ENCODE measurements at places on chromosomes 13 and 19.
A peak's percentile ranks its signal among the peaks of the same experiment; 100 is the strongest.

DNA sequence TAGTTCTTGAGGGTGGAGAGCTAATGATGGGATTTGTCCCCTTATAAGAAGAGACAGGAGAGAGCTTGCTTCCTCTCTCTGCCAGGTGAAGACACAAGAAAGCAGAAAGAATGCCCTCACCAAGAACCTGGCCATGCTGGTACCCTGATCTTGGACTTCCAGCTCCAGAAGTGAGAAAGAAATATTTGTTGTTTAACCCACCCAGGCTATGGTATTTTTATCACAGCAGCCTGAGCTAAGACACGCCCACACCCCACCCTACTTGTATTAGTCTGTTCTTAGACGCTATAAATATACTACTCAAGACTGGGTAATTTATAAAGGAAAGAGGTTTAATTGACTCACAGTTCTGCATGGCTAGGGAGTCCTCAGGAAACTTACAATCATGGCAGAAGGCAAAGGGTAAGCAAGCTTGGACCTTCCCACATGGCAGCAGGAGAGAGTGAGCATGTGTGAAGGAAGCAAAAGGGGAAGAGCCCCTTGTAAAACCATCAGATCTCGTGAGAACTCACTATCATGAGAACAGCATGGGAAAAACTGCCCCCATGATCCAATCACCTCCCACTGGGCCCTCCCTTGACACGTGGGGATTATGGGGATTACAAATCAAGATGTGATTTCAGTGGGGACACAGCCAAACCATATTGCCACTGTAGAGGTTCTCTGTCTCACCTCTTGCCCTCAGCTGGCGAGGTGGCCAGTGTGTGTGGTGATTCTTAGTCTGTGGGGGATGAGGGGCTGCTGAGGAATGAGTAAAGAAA, 57.4 kb upstream of the RCBTB2 start:
- DNase-seq = no peak

- DNase-seq = no peak
Measured at GRCh38 chr19:12481781-12482508, 2.7 kb downstream of the ZNF709 start.

GRCh38 chr19:43555185-43555770, 20.0 kb downstream of the XRCC1 start:
- DNase-seq = peak; percentile 74

DNA sequence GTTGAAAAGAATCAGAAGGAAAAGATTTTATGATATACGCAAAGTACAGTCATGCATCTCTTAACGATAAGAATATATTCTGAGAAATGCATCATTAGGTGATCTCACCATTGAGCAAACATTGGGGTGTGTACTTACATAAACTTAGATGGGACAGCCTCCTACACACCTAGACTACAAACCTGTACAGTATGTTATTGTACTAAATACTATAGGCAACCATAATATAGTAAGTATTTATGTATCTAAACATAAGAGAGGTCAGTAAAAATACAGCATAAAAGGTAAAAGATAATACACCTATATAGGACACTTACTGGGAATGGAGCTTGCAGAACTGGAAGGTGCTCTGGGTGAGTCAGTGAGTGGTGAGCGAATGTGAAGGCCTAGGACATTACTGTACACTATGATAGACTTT, 254.6 kb downstream of the SPRY2 start:
- DNase-seq = no peak

DNA sequence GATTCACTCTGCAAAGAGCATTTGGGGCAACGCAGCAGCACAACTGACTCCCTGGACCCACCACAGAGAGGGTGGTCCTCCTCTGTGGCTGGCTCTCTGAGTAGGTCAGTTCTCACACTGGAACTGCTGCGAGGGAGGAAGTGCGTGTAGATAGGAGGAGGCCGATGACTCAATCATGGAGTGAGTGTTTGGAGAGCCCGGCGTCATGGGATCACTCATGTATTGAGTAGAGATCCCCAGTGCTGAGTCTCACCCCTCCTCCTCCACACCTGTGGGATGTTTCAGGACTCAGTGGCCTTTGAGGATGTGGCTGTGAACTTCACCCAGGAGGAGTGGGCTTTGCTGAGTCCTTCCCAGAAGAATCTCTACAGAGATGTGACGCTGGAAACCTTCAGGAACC, 8.9 kb downstream of the ZNF101 start:
- no peak for DNase-seq

DNA sequence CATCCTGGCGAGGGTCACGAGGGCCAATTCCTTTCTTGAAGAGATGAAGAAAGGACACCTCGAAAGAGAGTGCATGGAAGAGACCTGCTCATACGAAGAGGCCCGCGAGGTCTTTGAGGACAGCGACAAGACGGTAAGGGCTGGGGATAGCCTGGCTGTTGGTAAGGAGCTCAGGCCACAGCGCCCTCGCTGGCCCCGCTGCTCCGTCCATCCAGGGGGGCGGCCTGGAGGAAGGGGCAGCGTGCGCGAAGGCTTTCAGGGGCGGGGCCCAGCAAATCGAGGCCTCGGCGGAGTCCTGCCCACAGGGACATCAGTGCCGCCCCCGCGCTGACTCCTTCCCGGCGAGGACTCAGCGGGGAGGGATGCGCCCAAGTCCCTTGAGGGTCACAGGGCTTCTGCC, 6.9 kb downstream of the F10 start:
- no peak for DNase-seq

- no peak for DNase-seq
Measured at GRCh38 chr13:112837371-112838037, 131.5 kb upstream of the MCF2L start.

GRCh38 chr13:43687038-43687437, 99.7 kb downstream of the ENOX1 start:
- DNase-seq = no peak

DNA sequence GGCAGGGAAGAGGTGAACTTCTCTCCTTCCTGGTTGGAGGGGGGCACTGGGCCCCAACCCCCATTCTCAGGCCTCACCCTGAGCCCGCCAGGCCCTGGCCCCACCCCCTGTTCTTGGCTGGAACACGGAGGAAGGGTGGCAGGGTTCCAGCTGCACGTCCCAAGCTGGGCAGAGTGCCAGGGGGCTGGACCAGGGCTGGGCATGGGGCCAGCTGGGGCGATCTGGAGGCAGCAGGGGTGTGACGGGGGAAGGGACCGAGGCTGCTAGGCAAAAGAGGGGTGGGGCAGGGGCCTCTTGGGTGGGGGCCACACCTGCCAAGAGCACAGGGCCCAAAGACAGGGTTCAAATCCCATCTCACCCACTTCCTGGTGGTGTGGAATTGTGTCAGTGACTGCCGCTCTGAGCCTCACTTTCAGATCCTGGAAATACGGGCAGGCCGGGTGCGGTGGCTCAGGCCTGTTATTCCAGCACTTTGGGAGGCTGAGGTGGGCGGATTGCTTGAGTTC, 2.2 kb downstream of the HIF3A start:
- no peak for DNase-seq

- no peak for DNase-seq
Measured at GRCh38 chr13:24093047-24093446, 67.5 kb upstream of the SPATA13 start.

Measured in CD8-positive, alpha-beta memory T cell (primary cell).